NCI-H82 (cell line): ENCODE measurements at places on chromosomes 6 and 20.
A peak's percentile ranks its signal among the peaks of the same experiment; 100 is the strongest.

GRCh38 chr6:215335-216034, 76.8 kb upstream of the DUSP22 start:
- DNase-seq: no peak

DNA sequence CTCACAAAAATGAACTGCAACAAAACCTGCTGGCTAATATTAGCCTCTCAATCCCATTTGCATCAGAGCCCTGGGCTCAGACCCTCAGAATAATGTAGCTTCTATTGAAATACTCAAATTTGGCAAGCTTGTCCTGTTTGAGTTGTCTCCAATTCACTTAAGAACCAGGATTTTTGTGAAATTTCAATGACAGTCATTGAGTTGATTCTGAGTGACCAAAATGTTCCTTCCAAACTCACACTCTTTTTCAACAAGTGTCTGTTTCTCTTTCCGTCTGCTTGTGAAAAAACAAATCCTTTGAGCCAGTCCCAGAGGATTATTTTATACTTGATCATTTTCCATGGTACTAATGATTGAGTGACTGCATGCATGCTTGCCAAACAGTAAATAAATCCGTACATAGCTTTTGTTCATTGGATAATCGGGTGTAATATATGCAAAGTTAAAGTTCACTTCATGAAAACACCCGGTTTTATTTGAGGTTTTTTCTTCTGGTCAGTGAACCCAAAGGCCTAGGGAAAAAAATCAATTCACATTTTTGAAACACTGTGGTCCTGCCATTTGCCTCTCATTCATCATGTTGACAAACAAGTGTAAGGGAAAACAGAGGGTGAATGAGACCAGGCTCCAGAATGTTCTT, 16.4 kb upstream of the SLC22A2 start:
- no peak for DNase-seq

DNA sequence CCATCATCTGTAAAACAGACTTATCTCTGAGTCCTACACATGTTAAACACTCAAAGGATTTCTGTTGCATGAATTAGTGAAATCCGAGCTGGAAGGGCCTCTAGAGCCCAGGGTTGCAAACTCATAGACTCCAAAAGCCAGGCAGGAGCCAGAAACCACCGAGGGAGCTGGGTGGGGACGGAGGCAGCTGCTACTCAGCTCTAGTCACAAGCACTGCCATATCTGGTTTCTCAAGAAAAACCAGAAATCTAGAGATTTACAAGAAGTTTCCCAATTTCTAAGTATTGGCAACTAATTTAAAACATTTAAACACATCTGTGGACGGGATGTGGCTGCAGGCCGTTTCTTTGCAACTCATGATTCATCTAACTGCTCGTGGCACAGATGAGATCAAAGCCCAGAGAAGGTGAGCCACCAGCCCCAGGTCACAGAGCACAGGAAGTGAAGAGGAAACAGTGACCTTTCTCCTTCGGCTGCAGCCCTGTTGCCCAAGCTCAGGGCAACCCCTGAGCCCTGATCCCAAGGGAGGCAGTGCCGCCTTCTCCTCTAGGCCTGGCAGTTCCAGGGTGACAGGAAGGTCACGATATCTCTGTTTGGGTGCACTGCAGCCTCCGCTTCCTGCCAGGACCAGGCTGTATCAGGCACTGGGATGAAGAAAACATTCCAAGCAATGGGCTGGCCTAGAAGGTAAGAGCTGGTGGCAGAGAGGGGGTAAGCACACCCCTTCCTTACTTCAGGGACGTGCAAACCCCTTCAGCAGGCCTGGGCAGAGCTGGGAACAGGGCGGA, 26.4 kb upstream of the PTGIS start:
- no peak for DNase-seq

- DNase-seq: no peak
Observed at GRCh38 chr6:1099264-1099663, 212.6 kb upstream of the FOXQ1 start.

GRCh38 chr6:41049521-41049920, 3.5 kb upstream of the APOBEC2 start:
- no peak for DNase-seq

GRCh38 chr6:150076196-150076893, 7.4 kb upstream of the ULBP3 start:
- DNase-seq: no peak

DNA sequence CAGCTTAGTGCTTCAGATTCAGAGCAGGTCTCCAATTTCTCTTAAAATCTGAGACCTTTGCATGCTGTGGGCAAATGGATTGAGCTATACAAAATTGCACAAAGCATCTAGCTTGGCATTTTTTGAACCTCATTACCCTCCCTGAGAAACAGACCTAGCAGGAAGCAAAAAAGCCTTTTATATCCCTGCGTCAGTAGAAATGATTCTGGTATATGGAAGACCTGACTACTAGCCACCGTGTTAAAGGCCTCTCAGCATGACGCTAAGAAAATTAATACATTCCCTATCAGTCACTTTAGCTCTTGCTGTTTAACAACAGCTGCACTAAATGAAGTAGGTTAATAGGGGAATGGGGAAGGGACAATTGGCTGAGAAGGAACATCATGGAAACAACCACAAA, 110.7 kb upstream of the SMLR1 start:
- no peak for DNase-seq

DNA sequence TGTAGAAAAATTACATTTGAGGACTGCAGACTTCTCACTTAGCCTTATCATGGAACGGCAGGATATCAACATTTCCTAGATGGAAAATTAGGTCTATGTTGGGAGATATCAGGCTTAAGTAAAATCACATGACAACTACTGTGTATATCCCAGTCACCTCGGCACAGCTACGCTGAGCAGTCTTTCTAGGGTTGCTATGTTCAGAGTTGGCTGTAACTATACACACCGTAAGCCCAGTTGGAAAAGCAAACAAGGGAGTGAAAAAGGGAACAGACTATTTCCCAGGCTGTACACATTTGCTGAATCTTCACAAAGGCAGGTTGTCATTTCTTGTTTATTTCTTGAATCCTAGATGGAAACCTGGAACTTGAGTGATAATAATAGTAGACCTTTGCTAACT, 80.7 kb upstream of the PTPRK start:
- no peak for DNase-seq

GRCh38 chr20:2259731-2260130, 36.1 kb upstream of the TGM3 start:
- no peak for DNase-seq

GRCh38 chr6:122838060-122838780, 49.2 kb downstream of the SMPDL3A start:
- peak; percentile 33 for DNase-seq
